T47D (cell line): ENCODE measurements at places on chromosomes 6 and 20.
A peak's percentile ranks its signal among the peaks of the same experiment; 100 is the strongest.

GRCh38 chr6:107956586-107957307 lies 1.3 kb downstream of the SEC63 start:
- DNase-seq, result peak; percentile 12

DNA sequence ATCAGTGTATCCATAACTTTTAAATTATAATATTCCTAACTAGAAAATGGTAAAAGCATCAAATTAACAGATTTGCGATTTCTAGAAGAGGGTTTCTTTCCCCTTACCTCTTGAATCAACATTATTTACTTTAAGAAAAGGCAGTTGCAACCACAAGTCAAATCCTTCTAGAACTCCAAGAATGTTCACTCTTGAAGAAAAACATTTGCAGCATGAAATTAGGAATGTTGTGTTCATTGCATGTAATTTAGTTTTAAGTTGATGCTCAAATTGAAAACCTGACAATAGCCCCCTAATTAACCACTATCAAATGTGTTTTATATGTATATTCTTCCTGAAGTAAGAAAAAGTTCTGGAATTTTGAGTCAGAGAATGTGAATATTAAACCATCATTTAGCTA lies 2.3 kb upstream of the REV3L start:
- no peak for DNase-seq

GRCh38 chr6:63307581-63308246 lies 12.1 kb downstream of the LGSN start:
- peak; percentile 70 for DNase-seq

- DNase-seq, result no peak
Observed at GRCh38 chr6:142613981-142614380, 312.2 kb downstream of the ADGRG6 start.

- no peak for DNase-seq
Observed at GRCh38 chr6:3013486-3013885, 13.8 kb downstream of the NQO2 start.

DNA sequence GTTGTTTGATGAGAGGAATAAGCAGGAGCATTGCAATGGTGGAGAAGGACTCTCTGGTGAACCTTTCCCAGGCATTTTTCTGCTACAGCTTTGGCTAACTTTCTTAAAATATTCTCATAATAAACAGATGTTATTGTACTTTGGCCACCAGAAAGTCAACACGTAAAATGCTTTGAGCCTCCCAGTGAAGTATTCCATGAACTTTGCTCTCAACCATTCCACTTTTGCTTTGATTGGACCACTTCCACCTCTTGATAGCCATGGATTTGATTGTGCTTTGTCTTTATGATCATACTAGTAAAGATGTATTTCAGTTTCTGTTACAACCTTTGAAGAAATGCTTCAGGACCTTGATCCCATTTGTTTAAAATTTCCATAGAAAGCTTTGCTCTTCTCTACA lies 241.1 kb downstream of the TENT5A start:
- no peak for DNase-seq

DNA sequence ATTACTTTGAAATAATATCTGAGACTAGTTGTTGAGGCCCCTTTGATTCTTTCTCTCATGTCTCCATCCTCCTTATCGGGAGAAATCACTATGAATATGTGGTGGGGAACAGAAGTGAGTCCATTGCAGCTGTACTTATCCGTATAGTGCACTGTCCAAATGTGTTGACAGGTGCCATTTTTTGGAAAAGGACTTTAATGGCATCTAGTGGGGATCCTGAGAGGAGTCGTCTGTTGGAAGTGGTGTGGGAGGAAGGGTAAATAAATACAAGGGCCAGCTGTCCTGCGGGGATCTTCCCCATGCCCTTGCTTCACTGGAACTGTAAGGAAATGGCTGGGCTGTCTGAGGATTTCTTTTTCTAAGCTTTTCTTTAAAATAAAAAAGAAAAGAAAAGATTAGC lies 19.4 kb downstream of the TPX2 start:
- DNase-seq, result no peak

DNA sequence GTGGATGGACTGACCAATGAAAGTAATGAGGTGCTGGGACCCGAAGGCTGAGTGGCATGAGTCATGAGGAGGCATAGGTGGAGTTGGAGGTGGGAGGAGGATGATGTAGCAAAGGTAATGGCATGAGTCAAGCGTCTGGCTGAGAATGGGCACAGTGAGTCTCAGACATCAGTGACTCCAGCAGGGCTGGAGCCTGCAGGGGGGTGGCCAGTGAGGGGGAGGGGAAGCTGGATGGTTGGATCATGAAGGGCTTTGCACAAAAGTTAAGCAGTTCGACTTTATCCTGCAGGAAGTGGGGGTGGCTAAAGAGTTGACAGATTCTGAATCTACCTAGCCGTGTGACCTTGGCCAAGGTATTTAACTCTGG lies 99.0 kb upstream of the IYD start:
- DNase-seq, result no peak

- DNase-seq, result no peak
Observed at GRCh38 chr20:40738976-40739375, 49.9 kb upstream of the MAFB start.

GRCh38 chr6:25359191-25359861 lies 80.2 kb downstream of the CARMIL1 start:
- peak; percentile 24 for DNase-seq

DNA sequence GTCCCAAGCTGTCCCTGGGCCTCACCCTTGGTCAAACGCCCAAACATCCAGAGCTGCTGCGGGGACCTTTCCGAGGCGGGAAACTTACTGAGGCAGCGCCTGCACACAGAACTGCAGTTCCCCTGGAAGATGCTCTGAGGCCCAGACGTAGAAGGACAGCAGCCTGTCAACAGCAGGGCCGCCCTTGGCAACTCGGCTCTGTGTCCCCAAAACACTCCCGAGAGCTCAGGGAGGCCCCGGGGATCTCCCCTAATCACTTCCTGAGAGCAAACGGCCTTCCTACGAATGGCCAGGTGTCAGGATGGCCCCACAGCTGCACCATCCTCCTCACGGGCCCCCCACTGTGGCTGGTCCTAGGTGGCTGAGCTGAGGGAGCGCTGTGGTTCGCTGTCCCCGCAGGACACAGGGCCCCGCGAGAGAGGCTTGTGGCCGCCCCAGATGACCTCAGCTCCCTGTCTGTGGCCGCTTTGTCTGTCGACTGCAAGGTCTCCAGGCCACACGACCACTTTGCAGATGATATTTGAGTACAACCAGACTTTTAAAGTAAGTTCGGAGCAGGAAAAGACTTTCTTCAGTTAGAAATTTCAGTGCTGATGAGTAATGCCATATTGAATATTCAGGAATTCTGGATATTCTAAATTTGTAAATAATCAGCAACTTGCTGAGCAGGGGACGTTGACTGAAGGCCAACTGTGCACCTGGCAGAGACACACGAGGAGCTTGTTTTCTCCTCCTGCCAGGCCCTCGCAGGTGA lies 46.0 kb downstream of the DLL1 start:
- no peak for DNase-seq

DNA sequence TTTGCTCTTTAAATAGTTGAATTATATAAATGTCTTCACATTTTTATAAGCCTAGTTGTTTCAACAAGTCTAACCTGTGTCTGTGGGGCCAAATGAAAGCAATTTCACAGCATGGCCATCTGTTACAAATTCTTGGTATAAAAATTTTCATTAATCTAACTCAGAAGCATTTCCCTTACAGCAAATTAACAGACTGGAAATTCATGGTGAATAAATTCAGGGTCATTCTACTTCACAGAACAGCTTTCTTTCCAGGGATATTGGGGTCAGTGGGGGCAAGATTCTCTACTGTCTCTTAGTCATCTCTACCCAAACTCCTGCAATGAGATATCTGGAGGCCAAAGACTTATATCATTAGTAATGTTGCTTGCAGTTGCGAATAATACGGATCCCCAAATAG lies 352.1 kb downstream of the MMUT start:
- DNase-seq, result no peak

DNA sequence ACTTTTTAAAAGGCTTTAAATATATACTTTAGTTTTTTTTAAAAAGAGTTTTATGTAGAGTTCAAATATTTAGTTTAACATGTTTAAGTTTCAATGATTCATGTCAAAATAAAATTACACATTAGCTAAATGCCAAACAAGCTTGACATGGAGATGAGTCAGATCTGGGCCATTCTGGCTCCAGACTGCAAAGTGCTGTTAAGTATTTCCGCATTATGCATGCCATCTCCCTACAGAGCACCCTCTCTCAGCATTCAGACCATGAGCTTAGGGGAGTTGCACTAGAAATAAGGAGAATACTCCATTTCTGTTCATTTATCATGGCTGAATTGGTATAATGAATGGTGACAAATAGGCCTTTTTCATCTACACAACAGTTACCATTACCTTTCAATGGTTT lies 21.5 kb upstream of the HS3ST5 start:
- DNase-seq, result no peak

GRCh38 chr6:135955099-135955498 lies 103.6 kb downstream of the PDE7B start:
- DNase-seq, result no peak

DNA sequence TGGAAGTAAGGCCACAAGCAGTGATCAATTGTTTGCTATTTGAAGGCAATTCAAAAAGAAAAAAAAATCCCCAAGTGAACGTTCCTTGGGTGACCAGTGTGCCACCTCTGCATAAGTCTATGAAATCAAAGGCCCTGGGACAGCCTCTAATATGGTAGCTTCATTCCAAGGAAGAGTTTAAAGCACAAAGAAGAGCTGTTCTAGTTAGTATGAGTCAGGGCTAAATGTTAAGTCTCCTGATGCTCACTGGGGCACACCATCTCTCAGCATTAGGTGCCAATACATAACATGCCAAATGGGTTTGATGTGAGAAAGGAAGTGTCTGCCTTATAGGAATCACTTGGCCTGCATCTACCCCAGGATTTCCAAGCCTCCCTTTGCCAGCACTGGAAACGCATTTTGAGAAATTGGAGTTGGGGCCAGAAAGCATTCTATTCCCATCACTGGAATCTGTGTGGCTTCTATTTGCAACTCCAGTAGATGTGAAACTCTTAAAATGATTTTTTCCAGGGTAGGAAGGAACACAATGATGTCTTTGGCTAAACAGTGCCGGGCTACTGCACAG lies 13.0 kb downstream of the UNC5CL start:
- DNase-seq, result no peak

DNA sequence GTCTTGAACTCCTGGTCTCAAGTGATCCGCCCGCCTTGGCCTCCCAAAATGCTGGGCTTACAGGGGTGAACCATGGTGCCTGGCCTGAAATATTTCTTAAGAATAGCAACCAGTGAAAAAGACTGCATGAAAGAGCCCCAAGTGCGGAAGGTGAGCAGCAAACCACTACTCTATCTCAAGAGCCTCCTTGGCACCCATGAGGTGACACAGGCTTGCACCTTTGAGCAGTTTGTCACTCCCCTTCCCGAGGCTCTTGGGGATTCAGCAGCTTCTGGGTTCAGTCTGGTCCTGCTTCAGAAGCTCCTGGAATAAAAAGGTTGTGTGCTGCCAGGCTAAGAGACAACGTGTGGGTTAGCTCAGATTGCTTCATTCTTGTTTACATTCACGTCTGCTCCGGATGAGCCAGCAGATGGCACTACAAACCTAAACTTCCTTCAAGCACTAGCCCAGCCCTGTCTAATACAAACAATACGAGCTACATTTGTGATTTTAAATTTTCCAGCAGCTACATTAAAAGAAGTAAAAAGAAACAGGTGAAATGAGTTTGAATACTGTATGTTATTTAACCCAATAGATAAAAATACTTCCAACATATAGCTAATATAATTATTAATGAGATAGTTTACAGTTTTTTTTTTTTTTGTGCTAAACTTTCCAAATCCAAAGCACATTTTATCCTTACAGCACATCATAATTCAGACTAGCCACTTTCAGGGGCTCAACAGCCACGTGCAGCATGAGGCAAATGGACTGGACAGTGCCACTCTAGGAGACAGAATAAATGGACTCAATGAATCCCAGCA lies 46.2 kb downstream of the GJA10 start:
- DNase-seq, result peak; percentile 72

DNA sequence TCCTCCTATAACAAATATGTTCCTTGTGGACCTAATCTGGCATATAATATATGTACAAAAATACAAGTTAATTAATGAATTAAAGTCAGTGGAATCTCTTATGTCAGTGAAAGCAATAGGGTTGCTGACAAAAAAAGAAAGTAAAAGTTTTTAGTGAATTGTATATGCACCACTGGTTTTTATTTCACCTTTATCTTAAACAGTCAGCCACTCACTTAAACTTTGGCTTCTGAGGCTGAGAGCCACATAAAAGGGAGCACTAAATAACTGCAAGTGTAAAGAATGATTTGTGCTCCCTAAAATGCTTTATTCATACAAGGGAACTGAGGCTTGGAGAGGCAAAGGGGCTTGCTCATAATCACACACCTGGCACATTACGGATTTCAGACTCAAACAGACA lies 9.9 kb upstream of the F13A1 start:
- DNase-seq, result no peak

- DNase-seq, result no peak
Observed at GRCh38 chr6:169990095-169991030, 238.9 kb downstream of the ERMARD start.

GRCh38 chr6:1538369-1538768 lies 71.3 kb upstream of the FOXC1 start:
- DNase-seq, result no peak

- no peak for DNase-seq
Observed at GRCh38 chr6:136628996-136629395, 78.8 kb upstream of the MAP7 start.

DNA sequence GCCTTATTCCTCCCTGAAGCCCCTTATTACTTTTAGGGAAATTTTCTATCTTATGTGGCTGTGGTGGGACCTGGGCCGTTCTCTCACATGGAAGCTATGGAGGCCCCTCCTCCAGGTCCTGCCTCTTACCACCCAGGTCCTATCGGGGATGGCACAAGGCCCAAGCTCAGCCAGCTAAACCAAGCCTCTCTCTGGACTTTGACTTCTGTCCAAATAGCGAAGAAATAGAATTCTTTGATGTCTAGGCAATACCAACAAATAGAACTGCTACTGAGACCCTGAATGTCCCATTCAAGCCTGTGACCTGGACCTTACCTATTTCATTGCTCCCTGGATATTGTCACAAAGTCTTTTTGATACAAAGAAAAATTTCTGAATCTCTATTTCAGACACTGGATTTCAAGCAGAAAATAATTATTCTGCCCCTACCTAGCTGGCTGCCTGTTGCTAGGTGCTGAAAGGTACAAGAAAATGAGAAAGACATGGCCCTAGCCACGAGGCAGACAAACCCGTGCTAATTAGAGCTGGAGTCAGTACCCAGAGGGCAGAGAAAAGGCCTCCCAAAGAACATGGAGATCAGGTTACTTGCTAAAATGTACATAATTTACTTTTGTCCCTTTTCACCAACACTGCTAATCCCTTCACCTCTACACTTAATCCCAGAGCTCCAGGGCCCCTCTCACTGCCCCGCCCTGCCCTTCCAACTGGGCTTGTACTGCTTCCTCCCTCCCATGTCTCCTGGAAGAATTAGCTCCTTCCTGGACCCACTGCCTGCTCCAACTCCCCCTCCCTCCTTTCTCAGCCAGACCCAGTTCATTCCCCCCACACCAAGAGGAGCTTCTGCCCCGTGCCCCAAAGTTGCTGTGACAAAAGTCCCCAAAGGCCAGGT lies 15.5 kb upstream of the NNAT start:
- DNase-seq, result no peak

DNA sequence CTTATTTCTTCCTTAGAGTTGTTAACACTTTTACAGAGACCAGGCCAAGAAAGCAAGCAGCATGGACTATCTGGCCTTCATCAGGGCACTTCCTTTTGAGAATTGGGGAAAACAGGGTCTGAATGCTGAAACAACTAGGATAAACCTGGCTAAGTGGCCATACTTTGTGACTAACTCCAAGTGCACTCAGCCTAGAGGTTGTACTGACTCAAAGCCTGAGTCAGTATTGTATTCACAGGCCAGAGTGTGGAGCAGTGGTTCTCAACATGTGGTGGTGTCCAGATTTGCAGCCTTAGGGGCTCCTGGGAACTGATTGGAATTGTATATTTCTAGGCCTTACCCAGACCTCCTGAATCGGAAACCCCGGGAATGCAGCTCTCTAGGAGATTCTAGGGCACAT lies 20.1 kb downstream of the SEC23B start:
- no peak for DNase-seq
